HS-5 (cell line): ENCODE measurements at places on chromosomes 2 and 18.

- no peak for DNase-seq
Observed at GRCh38 chr18:35470435-35470834, 27.3 kb downstream of the INO80C start.

- DNase-seq, result no peak
Observed at GRCh38 chr18:26483633-26484032, 64.7 kb downstream of the KCTD1 start.

DNA sequence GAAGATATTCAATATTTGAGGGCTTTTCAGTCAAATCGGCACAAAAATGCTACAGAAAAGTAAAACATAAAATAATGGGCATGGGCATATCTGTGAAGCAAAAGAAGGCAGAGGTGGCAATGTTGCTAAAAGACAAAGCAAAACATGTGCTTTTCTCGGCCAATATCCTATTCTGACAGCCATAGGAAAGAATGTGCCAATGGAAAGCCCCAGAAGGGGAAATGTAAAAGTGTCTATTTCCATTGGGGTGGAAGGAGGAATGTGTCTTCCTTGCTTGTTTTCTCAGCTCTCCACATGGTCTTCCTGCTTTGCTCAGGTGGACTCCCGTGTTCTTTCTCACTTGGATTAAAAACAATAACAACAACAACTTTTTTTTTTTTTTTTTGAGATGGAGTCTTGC, 13.7 kb upstream of the PER2 start:
- no peak for DNase-seq

DNA sequence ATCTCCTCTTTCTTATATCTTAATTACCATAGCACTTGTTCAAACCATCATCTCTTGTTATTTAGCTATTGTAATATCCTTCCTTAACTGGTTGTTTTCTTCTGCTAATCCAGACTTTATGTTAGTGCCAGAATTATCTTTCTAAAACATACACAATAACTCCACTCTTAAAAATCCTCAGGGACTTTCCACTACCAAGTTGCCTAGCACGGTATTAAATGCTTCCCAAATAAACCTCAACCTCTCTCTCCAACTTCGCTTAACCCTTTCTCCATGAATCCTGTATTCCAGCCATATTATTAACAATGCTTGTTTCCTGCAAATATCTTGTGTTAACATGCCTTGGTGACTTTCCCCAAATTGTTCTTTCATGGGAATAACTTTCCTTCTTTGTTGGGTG, 84.5 kb downstream of the FAM228A start:
- DNase-seq, result no peak
